ENCODE measurements at places on chromosomes 11 and 22. TPM values are rescaled to one million over a fixed set of nuclear protein-coding genes. Genes with fewer than 3 reads are reported as not detected.

Gene RHOG
- total RNA-seq, result 154 TPM

Gene ESAM
- 1.4 TPM for total RNA-seq

Gene GPR83
- not detected for total RNA-seq

Gene CNGA4
- not detected for total RNA-seq

Gene CCDC73
- total RNA-seq, result not detected

Gene SYT8
- not detected for total RNA-seq

Gene KRTAP5-7
- total RNA-seq, result 0.26 TPM

Gene OR51B5
- not detected for total RNA-seq

Gene OR10A4
- not detected for total RNA-seq

Gene KLHDC7B
- total RNA-seq, result 6.5 TPM

Gene MAPK8IP2
- total RNA-seq, result 0.21 TPM

Gene KBTBD4
- total RNA-seq, result 13.2 TPM
